ENCODE measurements at places on chromosomes 5 and 9.

DNA sequence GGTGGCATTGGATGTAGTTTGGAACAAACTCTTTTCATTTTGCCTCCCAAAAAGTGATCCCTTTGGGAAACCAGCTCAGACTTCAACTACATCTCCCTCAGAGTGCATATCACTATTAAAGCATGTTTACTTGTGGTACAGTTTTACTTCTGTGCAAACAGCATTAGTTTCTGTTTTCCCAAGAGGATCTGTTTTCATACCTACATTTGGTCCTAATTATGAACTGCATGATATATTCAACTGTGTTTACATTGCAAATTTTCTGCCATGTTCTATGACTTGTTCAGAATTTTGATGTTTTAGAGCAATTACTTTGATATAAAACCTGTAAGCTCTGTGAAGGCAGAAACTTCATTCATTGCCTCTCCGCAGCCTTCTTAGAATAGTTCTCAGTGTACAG is 681.5 kb upstream of the ACO1 start:
- no peak for DNase-seq

DNA sequence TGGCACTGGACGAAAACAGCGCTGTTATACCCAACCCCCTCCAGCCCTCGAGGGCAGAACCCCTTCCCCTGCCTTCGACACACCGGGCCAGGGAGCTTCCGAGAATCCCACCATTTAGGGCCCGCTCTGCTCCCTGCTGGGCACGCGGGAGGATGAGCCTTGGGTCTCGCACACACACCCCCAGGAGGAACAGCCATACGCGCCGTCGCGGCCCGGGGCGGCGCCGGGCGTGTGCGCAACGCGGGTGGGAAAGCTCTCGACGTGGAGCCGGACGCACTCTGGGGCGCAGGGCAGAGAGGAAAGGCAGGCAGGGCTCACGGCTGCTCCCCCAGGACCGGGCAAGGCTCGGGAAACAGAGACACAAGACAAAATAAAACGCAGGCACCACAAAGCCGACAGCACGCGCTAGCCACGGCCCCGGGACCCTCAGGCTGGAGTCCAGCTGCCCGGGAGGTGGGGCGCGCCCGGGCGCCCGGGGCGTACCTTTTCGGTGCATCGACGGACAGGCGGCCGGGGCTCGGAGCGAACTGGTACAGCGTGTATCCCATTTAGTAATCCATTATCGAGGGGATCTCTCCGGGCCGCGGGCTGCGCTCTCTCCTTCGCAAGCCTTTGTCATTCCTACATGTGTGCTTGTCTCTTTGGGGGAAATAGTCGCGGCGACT is 789 bp downstream of the SEMA6A start:
- no peak for DNase-seq

DNA sequence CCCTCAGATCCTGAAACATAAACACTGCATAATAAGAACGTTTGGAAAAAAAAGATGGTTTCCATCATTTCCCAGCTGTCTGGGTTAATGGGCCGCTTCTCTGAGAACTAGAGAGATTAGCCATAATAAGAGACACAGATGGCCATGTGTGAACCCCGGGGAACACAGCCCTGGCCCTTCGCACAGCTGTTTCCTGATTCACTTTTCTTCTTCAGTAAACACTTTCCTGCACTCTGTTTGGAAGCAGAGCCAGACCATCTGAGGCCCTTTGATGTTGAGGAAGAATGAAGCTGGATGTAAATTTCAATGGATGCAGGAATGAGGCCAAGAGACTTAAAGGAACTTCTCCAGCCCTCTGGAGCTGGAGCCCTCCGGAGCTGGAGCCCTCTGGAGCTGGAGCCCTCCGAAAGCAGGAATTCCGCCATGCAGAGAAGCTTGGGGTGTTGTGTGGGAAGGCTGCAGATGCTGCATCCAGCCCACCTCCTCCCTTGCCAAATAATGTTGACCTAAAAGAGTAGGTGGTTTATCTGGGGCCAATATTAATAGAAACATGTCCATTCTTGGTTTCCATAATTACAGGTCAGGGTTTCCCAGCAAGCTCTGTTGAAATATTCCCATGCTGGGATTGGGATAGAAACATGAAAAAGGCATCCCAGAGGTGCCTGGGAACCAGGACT is 218.9 kb downstream of the NXNL2 start:
- DNase-seq: no peak

GRCh38 chr5:94431696-94432095 is 186.7 kb downstream of the KIAA0825 start:
- no peak for DNase-seq

DNA sequence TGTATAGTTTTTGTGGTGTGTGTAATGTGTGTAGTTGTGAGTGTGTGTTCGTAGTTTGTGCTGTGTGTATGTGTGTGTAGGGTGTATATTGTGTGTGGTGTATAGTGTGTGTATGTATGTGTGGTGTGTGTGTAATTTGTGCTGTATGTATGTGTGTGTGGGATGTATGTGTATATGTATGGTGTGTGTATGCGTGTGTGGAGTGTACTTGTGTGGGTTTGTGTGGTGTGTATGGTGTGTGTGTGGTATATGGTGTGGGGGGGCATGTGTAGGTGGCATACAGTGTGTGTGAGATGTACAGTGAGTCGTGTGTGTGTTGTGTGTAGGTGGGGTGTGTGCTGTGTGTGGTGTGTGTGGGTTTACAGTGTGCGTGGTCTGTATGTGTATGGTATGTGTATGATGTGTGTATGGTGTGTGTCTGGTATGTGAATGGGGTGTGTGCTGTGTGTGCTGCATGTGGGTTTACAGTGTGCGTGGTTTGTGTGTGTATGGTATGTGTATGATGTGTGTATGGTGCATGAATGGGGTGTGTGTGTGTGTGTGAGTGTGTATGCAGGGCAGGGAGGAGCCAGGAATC is 125.2 kb downstream of the GADD45G start:
- DNase-seq: no peak

- DNase-seq: no peak
Measured at GRCh38 chr5:173318881-173319620, 9.2 kb downstream of the STC2 start.

GRCh38 chr9:128082151-128082550 is 14.1 kb downstream of the SLC25A25 start:
- DNase-seq: no peak

- DNase-seq: no peak
Measured at GRCh38 chr9:2967766-2968165, 123.9 kb upstream of the PUM3 start.

- no peak for DNase-seq
Measured at GRCh38 chr9:113345190-113345589, 4.2 kb upstream of the BSPRY start.

DNA sequence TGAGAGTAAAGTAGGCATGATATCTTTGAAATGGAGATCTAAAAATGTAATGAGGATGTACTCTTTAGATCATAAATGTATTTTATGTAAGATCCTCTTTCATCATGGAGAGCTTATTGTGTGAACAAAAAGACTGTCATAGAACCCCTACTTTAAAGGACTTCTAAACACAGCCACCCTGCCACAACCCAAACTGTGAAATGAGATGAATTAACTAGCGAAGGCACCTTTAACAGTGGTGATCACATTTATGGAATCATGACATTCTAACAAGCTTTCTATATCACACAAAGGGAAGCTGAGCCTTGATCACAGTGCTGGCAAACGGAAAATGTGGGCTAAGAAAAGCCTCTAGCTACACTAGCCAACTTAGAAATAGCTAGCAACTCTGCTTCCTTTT is 1585.2 kb downstream of the EFNA5 start:
- no peak for DNase-seq

DNA sequence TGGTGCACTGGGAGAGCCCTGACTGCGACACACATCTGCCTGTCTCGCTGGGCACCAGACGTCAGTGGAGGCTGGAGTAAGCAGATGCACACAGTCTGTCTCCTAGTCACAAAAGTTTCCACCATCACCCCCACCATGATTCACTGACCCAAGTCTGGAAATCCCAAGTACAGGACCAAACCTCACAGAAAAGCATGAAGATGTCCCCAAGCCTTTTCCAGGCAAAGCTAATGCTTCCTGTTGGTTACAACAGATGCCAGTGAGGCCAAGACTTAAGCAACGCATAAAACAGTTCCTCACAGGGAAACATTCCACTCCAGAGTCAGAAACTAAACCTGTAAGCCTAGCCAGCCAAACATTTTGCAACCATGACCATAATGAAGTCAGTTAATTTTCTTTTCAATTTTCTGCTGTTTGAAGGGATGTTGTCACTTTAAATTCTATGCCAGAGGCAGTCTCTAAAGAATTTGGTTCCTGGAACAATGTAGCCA is 259.3 kb upstream of the SLC30A5 start:
- no peak for DNase-seq

DNA sequence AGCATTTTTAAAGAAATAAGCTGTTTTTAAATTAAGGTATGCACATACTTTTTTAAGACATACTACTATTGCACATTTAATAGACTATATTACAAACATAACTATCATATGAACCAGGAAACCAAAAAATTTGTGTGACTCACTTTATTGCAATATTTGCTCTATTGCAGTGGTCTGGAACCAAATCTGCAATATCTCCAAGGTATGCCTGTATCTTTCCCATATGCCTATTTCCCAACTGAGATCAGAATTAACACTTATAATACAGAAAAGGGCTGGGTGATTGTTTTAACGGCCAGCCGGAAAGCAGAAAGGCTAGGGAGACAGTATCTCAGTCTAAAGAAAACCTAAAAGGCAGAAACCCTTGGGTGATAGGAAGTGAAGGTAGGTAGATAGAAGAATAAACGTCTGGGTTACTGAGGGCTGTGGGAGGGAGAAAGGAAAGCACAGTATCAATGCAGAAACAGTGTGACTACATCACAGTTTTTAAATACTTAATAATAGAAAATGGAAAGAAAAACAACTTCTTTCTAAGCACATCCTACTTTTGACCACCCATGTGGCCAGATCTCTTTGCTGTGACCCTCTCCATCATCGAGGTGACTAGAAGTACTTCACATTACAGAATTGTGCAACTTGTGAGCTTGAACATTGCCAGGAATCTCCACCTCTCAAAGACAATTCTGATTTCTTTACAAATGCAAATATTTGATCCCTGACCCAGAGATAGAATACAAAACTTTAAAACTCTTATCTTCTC is 126.4 kb downstream of the LPAR1 start:
- DNase-seq: no peak

DNA sequence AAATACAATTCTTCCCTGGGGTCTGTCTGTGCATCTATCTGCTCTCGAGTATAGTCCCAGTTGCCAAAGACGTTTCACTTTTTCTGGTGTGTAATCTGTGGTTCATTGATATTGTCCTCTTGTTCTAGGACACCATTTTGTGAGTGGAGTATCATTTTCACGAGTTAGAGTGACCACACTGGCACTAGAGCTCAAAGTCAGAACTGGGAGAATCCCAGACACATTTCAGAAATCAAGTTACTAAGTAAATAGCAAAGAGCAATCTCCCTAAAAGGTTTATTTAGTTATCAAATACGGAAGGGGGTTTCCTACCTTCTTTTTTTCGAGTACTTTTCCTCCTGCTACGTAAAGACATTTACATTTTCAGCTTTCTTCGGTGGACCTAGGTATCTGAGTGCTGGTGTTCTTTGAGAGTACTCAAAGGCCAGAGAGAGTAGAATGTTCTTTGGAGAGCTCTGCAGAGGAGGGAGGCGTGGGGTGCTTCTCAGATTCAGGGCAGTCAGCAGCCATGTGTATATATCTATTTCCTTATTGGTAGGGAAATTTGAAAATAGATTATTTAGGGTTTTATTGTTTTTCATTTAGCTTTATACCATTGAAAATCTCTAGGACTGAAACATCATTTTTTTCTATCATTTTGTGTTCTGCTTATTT is 8.9 kb upstream of the HSPA9 start:
- DNase-seq: no peak

DNA sequence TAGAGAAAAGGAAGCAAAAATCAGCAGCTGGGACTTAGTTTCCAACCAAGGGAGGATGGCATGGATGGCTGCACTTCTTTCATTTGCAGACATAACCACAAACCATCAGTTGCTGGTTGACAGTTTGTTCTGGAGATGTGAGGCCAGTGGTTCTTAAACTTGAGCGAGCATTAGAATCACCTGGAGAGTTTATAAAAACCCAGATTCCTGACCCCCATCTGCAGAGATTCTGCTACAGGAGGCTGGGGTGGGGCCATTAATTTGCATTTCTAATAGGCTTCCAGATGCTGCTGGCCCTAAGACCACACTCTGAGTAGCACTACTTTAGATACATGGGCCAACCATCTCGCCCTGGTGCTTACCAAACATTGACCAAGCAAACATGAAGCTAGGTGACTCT is 60.8 kb downstream of the MARCHF3 start:
- DNase-seq: no peak

DNA sequence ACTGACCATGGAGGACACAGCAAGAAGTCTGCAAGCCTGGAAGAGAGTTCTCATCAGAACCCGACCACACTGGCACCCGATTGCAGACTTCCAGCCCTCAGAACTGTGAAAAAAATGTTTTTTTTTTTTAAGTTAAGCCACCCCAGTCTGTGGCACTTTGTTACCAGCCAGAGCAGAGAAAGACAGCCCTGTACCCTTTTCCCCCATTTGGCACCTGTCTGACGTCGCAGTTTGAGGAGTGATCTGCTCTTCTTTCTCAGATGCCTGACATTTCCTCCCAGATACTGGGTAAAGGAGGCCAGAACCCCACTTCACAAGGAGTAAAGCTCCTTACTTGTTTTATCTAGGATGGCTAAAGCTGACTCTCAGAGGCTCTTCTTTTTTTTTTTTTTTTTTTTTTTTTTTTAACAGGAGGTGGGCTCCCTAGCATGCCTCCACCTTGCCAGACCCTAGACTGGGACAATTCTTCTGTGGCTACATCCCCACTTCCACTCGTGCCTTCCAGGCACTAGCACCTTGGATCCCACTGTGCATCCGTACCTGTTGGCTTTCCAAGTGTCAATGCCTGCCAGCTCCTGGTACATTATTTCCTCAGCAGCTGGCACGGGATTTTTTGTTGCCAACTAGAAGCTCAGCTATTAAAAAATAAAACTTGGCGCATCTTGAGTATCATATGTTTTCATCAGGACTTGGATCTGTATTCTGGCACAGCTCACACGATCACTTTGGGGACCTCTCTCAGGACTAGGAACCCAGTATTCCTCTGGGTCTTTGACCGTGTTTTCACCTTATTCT is 14.4 kb downstream of the CAMK4 start:
- no peak for DNase-seq

- DNase-seq: no peak
Measured at GRCh38 chr5:10934783-10935355, 173.8 kb upstream of the DAP start.

All from CD4-positive, alpha-beta T cell treated with Interferon alpha-2 for 1 hour (primary cell).